ENCODE measurements at places on chromosomes 12 and 14.

GRCh38 chr12:106358396-106359241 is 1.1 kb downstream of the POLR3B start:
- DNase-seq, result no peak

DNA sequence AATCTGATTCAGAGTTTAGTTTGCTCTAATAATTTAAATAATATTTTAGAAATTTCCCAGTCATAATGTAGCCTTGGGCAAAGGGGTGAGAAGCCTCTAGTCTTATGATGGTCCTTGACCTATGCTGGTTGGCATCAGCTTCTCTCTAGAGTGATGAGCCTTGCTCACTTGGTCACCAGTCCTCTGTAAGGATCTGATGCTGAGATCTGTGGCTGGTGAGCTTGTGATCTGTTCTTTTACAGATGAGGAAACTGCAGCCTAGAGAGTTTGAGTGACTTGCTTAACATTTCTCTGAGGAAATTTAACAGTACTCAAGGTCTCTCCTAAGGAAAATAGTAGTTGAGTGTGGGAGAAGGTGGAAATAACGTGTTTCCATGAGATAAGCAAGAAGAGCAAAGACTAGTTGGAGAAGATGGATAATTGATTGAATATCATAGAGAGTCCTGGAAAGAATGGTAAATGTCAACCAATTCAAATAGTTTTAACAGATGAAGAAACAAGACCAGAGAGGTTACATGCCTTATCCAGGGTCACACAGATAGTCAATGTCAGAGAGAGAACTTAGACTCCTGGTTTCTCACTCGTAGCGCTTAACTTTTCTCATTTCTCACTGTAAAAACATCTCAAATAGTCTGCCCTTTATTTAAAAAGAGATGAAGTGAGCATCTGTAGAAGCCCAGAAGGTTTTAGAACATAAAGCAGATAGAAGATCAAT is 89.7 kb upstream of the ETV6 start:
- DNase-seq, result no peak

DNA sequence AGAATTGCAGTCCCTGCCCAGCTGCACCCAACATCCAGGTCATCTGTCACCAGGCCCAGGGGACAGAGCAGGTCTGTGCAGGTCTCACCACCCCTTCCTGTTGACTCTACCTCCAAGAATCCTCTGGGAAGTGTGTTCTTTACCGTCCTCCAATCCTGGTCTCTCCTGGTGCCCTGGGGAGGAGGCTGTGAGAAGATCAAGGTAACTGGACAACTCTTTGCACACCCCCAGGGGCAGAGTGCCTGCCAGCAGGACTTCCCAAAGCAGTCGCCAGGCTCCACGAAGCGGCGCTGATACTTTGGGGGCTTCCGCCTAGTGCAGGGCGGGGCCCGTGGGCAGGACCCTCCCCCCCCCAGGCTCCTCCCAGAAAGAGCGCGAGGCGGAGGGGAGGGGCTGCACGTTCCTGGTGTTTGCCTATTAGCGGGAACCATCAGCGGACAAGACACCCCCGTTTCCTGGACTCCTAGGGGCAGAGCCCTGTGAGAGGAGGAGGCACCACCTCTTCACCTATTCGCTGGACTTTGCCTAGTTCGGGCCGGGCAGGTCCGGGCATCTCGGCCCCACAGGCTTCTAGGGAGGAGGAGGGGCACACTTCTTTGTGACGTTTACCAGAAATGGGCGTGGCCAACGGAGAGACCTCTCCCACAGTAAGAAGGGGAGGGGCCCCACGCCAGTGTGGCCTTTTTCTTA is 918.0 kb downstream of the AACS start:
- no peak for DNase-seq

GRCh38 chr12:31031951-31032335 is 41.7 kb upstream of the DDX11 start:
- no peak for DNase-seq

GRCh38 chr14:98298481-98299244 is 973.3 kb downstream of the BCL11B start:
- no peak for DNase-seq

- DNase-seq, result no peak
These were observed 5.8 kb upstream of the PHLDA1 start for GRCh38 chr12:76037130-76038103.
